AG10803 (cell line): ENCODE measurements at places on chromosomes 4 and X.

DNA sequence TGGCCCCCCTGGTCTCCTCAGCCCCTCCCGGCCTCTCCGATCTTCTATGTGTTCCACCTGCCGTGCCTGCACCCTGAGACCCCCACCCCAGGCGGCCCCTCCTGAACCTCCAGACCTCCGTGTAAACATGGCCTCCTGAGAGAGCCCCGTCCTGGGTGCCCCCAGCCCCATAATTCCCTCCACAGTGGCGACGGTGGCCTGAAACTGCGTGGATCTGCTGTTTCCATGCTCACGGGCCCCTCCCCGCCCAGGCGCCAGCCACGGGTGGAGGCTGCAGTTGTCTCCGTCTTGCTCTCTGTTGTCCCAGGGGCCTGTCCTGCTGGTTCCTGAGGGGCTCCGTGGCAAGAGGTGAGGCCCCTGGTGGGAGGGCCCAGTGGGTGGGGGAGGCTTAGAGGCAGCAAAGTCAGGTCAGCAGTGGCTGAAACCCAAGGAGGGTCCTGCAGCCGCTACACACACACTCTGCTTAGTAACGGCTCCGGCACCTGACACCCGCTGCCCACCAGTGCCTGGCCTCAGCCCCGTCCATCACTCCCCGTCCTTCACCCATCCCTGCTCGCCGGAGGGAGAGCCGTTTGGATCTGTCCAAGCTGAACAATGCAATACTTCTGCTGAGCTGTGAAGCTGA is 75.8 kb downstream of the FAM53A start:
- no peak for DNase-seq

DNA sequence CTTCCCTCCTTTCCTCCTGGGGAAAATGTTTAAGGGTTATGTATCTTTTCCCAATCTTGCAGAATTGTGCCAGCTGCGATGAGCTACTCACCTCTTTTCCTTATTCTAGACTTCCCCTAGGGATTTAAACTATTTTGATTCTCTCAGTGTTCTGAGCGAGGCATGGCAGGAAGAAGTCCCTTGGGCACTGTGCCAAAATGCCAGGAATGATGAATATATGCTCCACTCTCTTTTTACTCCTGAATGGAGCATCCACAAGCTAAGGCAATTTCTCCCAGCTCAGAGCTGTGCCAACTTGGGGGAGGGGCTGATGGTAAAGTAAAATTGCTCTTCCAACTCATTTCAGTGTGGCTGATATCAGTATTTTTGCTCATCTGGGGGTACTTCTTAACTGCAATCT is 4.0 kb upstream of the C4orf17 start:
- DNase-seq = no peak

- DNase-seq = no peak
Observed at GRCh38 chr4:152613351-152613750, 66.4 kb downstream of the TMEM154 start.

DNA sequence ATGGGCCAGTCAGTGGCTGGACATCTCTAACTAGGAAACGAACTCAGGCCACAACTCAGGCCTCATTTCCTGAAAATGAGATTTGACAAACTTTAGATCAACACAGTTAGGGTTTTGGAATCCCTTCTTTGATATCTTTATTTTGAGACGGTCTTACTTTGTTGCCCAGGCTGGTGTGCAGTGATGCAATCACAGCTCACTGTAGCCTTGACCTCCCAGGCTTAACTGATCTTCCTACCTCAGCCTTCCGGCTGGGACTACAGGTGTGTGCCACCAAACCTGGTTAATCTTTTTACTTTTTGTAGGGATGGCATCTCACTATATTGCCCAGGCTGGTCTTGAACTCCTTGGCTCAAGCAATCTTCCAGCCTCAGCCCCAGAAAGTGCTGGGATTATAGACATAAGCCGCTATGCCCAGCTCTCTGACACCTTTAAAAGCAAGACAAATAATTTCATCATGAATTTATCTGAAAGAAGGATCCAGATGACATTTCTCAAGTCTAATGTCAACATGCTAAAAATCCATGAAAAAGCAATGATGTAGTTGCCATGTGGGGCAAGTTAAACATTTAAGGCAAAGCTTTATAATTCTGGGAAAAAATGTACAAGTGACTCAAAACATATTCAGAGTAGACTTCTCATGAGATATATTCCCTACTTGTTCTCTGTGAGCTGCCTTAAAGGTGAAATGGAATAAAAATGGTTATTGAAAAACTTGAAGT is 89.1 kb upstream of the CBR4 start:
- no peak for DNase-seq

DNA sequence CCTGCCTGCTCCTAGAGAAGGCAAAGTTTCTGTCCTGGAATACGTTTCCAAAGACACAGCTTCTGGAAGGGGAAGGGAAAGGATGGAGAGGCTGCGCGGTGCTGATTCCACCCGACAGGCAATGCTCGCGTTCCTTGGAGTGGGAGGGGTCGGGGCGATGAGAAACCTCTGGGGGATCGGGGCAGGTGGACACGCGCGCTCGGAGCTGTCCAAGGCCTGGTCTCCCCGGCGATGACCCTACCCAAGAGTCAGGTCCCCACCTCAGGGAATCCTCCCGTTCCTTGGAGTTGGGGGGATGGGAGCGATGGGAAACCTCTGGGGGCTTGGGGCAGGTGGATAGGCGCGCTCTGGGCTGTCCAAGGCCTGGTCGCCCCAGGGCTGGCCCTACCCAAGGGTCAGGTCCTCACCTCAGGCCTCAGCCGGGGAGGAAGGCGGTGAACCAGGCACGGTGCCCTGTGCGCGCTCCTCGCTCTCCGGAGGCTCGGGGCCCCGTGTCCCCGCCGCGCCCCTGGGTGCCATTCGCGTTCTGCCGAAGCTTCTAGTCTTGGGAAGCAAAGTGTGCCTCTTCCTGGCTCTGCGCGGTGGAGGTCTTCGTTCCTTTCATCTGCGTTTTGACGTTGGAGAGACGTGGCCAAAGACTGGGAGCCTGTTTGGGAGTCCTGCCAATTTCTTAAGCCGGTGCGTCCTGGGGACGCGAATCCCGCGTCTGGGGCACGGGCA is 10.6 kb upstream of the SHOX start:
- no peak for DNase-seq

DNA sequence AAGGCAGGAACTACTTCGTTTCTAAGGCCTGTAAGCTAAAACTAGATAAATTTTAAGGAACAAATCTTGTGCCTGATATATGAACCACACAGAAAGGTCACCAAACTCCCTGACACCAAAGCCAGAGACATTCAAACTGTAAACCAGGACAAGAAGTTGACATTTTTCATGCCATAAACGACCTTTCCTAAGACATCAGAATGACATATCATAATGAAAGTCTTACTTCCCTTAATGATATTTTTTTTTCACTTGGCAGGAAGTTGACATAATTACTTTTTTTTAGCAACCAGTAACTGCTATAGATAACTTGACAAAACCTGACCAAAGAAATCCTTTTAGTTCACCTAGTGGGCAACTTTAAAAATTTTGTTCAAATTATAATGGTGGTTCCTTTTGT is 231.5 kb upstream of the AGTR2 start:
- DNase-seq = no peak

DNA sequence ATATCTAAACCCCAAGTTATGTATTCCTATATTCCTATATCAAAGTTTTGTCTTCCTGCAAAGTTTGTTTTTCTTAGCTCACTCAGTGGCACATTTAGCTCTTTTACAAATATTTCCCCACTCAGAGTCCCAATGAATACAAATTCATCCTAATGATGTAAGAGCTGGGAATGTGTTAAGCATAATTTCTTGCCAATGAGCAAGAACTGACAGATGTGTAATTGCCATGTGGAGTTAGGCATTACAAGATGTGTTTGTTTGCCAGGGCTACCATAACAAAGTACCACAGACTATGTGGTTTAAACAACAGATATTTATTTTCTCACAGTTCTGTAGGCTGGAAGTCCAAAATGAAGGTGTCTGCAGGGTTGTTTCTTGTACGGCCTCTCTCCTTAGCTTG is 302.1 kb downstream of the KCTD8 start:
- DNase-seq = no peak

GRCh38 chr4:128810331-128810870 is 901 bp downstream of the JADE1 start:
- DNase-seq = no peak

GRCh38 chrX:793216-793770 is 162.7 kb downstream of the SHOX start:
- no peak for DNase-seq

DNA sequence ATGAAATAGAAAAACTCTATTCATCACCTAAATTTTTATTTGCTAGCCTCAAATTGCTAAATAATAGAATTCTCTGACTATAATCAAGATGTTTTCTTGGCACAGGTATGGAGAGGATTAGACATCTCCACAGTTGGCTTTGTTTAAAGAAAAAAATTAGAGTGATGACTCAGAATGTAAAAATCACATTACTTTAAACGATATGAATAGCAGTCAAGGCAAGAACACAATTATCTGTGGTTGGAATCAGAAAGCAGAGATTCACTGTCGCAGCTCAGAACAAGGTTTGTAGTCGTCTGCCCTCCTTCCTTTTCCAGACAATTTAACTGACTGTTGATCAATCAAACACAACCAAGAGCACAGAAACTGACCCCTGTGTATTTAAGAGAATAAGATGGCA is 32.2 kb upstream of the CCKAR start:
- peak; percentile 65 for DNase-seq

DNA sequence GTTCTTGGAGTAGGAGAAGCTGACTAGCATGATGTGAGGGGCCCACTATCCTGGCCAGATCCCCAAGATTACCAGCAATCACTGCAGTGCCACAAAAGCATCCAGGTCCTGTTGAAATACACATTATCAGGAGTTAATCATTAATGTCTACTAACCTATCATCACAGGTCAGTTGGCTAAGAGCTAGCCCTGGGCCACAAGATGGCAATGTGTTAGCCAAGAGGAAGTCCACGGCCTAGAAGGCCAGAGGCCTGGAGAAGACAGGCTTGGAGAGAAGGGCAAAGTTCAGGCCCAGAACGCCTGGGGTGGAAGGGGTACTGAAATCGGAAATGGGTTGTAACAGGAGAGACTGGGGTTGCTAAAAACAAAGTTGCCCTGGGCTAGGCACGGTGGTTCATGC is 19.9 kb upstream of the KIAA1210 start:
- DNase-seq = no peak

DNA sequence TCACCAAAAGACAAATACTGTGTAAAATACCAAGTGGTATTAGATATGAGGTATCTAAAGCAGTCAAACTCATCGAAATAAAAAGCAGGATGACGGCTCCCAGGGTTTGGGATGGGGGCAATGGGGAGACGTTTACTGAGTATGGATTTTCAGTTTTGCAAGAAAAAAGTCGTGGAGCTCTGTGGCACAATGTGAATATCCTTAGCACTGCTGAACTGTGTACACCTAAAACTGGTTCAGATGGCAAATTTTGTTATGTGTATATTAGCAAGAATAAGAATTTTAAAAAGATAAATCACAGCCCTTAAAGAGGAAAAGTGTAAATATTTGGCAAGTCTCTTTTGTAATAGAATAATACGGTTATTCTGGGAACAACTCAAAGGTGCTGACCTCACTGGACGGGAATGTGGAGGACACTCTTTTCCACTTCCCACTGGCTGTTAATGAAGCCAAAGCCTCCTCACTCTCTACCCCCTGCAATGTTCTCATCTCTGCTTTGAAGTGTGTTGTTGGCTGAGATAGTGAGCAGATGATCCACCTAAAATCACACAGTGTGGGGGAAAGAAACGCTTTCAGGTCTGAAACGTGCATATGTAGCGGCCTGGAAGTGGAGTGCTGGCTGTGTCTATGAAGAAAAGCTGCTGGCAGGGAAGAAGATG is 49.2 kb downstream of the SEL1L3 start:
- DNase-seq = peak; percentile 85

DNA sequence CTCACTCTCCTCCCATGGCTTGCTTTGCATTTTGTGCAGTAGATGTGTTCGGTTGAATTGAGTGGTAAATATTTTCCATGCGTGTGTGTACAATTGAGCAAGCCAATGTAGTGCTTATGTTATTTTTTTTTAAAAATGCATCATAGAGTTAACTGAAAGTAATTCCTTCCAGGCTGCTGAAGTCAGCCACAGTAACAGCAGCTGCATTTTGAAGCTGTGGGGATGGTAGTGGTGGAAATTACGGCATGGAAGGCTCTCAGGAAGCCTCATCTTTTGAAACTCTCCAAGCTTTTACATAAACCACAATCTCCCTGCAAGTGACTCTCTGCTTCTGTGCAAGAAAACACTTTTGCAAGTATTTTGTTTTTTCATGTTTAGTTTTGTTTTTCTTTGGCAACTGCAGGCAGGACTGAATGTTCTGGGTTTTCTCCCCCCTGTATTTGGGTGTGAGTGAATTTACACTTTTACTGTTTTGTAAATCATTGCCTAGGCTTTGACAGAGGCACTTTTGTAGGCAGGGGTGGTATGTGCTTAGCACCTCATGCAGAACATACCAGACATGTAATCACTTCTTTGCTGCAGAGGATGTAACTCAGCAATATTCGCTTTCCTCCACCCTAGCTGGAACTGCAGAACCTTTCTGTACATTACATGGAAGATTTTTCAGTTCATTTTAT is 56.2 kb downstream of the LRRC66 start:
- no peak for DNase-seq

GRCh38 chr4:91513326-91513725 is 790.4 kb upstream of the GRID2 start:
- DNase-seq = no peak

GRCh38 chr4:40473578-40474388 is 138.7 kb downstream of the CHRNA9 start:
- DNase-seq = no peak

DNA sequence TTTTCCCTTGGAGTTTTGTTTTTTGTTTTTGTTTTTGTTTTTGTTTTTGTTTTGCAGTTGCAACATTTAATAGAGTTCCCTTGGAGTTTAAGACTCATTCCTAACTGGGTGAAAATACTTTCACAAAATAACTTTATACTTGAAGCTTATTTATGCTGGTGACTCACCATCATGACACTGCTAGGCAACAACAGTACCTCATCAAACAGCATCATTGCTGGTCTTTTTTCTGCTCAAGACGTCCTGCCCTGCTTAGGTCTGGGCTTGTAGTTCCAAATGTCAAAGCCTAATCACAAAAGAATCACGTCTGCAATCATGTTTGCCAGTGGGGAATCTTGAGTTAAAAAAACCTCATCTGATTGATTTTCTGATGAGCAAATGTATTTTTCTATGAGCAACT is 105.7 kb upstream of the PRPS2 start:
- DNase-seq = peak; percentile 23

- no peak for DNase-seq
Observed at GRCh38 chr4:159382856-159383561, 280.1 kb downstream of the RAPGEF2 start.

DNA sequence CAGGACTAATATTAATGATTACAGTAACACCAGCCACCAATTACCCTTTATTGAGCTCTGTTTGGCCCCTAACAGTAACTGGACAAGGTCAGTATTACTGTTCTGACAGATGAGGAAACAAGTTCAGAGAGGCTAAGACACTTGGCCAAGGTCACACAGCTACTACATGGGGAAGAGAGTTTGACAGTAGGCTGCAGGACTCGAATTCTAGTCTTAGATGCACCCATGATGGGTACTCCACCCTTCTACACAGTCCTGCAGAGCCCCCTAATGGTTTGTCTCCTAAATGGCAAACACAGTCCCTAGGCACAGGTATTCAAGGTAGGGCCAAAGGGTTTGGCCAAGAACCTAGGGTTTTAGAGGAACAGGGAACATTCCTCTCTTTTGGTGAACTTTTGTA is 93.9 kb downstream of the NSUN7 start:
- no peak for DNase-seq

- DNase-seq = no peak
Observed at GRCh38 chrX:38831949-38832348, 30.7 kb downstream of the MID1IP1 start.
